Right renal cortex interstitium (tissue), 3 donors: ENCODE measurements at places on chromosomes 11 and 22. TPM values are rescaled to one million over a fixed set of nuclear protein-coding genes. Genes with fewer than 3 reads are reported as not detected.

- no peak for DNase-seq
These were observed 38.3 kb downstream of the RAB30 start for GRCh38 chr11:83033371-83033770.

DNA sequence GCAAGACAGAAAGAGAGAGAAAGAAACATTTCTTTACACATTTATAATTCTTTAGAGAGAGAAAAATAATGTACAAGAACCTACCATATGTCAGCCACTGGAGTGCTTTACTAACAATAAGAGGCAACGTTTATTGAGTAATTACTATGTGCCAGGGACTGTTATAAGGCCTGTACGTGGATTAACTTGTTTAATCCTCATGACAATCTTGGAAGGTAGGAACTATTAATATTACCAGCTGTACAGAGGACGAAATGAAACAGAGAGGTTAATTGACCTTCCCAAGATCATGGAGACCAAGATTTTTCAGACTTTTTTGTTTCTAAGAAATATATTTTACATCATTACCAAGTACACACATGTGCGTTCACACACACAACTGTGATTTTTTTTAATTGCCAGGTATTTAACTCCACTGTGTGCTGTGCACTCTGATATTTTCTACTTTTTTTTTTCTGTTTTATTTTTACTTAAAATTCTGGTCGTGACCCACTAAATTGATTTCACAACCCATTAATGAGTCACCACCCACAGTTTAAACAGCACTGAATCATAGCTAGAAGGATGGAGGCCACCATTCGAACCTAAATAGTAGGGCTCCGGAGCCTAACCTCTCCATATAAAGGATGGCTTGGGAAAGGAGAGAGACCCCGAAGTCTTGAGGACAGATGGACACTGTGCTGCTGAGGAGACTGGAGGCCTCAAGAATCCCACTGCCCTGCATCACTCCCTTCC is 21.4 kb downstream of the CREB3L1 start:
- DNase-seq: no peak

DNA sequence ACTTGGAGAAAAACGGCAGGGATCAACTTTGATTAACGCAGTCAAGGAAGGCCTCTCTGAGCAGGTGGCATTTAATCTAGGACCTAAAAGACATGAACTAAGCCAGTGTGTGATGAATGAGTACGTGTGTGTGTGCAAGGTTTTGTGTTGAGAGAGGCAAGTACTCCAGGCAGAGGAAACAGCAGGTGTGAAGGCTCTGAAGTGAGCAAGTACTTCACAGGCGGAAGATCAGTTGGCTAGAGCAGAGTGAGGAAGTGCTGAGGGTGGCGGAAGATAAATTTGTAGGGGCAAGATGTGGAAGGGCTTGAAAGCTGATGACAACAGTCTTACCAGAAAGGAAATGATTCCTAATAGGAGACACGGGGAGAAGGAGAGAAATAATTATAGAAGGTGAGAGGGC is 6.8 kb downstream of the APIP start:
- DNase-seq: no peak

DNA sequence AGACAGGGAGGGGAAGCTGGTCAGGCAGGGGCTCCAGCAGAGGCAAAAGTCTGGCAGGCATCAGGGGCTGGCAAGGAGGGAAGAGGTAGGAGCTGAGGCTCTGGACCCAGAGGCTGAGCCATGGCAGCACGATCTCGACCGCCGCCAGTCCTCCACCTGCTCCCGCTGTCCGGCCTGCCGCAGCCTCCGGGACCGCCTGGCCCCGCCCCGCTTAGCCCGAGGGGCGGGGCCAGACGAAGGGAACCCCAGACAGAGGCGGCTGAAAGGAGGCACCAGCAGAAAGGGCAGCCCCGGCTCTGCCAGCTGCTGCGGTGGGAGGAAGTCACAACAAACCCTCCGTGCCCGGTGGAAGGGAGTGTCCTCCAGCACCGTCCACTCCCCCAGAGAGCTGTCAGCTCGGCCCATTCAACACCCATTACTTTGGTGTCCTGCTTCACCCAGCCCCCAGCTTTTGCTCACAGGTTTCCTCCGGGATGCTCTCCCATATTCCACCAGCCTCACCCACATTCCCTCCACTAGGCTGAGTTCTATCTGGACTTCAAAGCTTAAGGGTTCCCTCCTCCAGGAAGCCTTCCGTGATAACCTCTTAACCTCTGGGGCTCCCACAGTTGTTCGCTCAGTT is at the start of gene MFNG:
Gene MFNG (minus strand): TSS at position 161 of the 622 bp plus-strand sequence. CDS start 207 bp downstream, outside the sequence.
- no peak for DNase-seq

- no peak for DNase-seq
These were observed 3.4 kb downstream of the TSKU start for GRCh38 chr11:76786441-76787014.

GRCh38 chr11:57095896-57096295 is 85.9 kb upstream of the LRRC55 start:
- DNase-seq: no peak

DNA sequence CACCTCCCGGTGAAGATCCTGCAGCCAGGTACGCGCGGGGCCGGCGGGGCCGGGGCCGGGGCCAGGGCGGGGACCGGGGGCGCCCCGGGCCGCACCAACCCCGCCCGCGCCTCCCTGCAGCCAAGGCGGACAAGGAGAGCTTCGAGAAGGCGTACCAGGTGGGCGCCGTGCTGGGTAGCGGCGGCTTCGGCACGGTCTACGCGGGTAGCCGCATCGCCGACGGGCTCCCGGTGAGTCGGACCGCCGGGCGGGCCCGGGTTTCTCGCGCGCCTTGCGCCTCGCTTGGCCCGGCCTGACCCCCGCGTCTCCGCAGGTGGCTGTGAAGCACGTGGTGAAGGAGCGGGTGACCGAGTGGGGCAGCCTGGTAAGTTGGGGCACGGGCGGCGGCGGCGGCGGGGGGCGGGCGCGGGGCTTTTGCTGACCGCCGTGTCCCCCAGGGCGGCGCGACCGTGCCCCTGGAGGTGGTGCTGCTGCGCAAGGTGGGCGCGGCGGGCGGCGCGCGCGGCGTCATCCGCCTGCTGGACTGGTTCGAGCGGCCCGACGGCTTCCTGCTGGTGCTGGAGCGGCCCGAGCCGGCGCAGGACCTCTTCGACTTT is 531 bp downstream of the PIM3 start:
- no peak for DNase-seq

DNA sequence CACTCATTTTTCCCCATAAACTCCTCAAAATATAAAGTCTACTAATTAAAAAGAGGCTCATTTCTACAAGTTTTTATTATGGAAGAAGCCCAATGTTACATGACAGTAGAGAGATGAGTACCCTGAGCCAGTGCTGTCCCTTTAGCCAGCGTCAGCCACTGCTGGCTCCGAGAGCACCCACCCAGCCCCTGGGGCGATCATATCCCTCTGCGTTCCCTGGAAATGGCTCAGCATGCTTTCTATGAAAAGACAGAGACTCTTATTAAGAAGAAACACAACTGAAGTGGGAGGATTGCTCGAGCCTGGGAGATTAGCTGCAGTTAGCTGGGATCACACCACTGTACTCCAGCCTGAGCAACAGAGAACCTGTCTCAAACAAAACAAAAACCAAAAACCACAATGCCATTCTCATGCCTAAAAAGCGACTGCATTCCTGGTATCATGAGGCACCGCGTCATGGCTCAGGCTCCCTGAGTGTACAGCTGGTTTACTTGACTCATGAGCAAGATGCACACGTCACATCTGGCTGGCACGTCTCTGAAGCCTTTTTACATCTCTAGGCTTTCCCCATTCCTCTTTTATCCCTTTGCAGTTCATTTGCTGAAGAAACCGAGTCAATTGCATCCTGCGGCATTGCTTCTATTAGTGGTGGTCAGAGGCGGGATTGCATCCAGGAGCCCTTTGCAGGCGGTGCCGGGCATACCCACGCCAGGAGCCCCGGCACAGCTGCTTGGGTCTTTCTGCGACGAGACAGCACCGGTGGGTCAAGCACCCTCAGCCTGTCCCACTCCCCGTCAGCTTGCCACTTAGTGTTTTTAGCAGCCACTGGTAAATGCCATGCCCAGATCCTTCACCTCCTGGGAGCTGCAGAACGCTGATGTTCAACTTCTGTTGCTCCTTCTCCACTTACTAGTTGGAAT is 119.9 kb downstream of the CTTN start:
- DNase-seq: no peak

DNA sequence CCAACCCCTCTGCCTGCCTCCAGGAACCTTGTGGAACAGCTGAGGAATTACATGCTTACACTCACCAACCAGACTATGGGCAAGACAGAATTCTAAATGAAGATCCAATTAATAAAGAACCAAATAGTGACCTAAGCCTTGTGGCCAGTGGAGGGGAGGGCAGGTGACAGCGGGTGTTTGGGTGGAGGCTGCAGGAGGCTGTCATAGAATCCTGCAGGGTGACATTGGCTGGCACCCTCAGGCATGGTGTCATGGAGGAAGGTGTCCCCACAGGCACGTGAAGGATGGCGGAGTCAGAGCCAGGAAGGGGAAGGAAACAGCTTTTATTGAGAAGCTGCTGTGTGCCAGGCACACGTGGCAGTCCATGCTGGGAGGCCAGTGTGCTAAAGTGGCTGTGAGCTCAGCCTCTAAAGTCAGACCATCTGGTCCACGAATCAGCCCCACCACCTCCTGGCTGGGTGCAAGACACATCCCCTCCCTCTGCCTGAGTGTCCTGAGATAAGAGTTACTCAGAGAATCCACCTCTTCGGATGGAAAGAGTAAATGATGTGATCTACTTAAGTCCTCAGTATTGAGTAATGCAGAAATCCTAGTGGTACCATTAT is 8.7 kb downstream of the MYO18B start:
- DNase-seq: no peak

DNA sequence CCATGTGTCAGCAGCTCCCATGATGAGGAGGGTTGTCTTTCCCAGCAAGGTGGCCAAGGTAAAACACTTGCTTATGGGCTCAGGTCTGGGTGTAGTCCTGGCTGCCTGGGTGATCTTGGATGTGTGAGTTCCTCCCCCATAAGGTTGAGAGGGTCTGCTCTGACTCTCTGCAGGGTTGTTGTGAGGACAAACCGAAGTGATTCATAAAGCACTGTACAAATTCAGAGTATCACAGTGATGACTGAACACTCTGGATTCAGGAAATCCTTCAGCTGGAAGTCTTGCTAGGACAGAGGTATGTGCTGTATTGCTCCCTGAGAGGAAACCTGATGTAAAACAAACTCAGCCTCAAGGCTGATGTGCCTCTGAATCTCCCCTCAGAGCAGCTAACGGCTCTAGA is 220.9 kb upstream of the PITPNB start:
- no peak for DNase-seq

- DNase-seq: no peak
These were observed 311.9 kb downstream of the GUCY1A2 start for GRCh38 chr11:106706355-106706754.

DNA sequence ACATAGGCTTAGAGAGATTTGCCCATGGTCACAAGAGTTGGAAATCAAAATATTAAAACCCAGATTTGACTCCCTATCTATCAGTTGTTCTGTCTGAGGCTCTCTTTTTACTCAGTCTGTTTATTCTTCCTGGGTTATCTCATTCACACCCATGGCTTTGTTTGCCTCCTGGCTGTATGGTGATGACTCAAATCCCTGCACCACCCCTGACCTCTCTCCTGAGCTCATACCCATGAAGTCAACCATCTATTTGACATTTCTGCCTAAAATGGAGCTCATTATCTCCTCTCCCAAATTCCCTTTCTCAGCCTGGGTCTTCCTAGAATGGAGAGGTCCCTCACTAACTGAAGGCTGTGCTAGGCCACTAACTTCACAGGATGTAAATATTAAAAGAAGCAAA is 27.8 kb upstream of the CCDC134 start:
- no peak for DNase-seq

DNA sequence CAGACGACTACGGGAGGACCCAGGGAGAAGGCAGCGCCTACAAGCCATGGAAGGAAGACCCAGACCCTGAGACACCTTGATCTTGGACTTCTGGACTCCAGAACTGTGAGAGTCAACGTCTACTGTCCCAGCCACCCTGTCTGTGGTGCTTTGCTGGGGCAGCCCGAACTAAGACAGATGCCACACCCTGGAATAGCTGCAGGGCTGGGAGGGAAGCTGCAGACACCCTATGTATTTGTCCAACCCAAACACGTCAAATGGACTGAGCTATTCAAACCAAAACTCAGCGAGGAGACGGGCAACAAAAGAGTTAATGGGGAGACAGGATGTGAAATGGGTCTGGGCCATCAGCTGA is 169.3 kb downstream of the CTTN start:
- DNase-seq: no peak

DNA sequence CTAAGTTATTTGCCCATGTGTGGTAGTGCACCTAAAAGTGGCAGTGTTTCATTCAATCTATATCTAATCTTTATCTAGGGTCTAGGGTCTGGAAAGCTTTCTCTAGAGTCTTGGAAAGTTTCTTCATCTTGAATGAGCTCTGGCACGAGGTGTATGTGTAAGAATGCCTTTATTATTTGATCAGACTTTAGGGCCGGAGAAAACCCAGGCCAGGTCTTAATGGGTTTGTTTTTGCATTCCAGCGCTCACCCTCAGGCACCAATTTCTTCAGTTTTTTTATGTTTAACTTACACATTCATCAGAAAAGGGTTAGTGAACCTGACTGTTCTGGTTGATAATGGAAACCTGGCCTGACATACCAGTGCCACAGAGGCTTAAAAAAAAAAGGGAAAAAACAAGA is 68.3 kb upstream of the SLN start:
- DNase-seq: no peak

DNA sequence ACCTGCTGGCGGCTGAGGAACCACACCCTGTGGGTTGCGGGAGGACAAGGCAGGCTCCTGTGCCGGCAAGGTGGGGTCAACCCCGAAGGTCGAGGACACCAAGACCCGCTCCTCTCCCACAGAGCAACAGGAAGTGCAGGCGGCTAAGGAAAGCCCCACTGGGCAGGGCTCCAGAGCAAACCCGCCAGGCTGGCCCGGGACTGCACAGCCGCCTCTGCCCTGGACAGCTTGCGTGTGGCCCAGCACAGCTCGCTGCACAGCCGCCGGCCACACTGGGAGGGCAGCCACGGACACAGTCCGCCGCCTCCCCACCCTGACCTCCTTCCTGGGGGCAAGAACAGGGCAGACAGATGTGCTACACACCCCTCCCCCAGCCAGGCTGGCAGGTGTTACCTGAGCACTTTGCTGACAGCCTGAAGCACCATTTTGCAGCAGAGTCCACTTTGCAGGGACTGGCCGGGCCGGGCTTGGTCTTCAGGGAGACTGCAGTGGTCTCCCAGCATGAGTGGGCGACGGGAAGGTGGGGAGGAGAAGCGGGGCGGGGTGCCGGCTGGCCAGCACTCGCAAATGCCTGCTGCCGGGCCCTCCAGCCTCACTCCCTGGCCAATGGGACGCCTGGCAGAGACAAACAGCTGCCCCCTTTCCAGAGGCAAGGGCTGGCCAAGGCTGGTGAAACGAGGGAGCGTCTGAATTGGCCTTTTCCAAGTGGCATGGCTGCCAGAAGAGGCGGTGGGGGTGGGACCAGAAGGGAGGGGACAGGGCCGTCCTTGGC is at the start of gene MOB2:
Gene MOB2 (minus strand): TSS at position 726 of the 772 bp plus-strand sequence. CDS start 223 bp downstream, at position 503.
- DNase-seq: no peak

The CSTPP1 gene
- 57.1 TPM for polyA plus RNA-seq

The POGLUT3 gene
- 45.2 TPM for polyA plus RNA-seq

The OR52E1 gene
- polyA plus RNA-seq: not detected

The TMEM45B gene
- polyA plus RNA-seq: 23.2 TPM

The CLMP gene
- polyA plus RNA-seq: 39.4 TPM

The MMP3 gene
- not detected for polyA plus RNA-seq
